NT2/D1 (cell line): ENCODE measurements at places on chromosomes 1 and 21.
A peak's percentile ranks its signal among the peaks of the same experiment; 100 is the strongest.

- peak; percentile 25 for DNase-seq
Measured at GRCh38 chr1:201171063-201172036, 17.1 kb upstream of the TMEM9 start.

DNA sequence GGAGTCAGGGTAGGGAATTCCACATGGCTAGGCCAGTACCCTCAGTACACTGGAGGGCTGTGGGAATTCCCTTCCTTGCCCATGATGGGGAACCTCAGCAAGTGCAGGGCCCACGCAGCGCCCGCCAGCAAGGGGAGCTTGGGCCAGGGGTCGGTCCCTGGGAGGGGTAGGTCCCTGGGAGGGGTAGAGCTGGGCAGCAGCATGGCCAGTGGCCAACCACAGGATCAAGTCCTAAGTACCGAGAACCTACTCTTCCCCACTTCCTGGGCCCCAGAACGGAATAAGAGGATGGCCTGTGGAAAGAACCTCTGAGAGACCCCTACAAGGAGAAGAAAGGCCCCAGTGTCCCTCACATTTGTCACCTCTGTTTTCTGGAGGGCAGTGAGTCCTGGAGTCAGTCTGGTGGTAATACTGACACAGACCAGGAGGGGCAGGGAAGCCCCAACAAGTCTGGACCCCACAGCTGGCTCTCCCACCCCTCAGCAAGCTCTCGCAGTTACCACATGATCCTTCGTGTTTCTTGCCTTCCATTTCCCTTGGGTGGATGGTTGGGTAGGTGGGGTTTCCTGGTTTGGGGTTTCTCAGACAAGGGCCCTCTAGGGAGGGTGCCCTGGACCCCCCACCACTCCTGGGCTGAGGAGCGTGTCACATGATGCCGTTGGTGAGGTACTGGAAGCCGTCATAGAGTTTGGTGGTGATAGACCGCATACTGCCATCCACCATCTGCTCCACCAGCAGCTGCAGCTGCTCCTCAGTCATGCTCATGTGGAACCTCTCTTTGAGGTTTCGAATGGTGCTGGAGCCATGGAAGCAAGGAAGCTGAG is 10.3 kb downstream of the ZNF687 start:
- DNase-seq = no peak

- DNase-seq = no peak
Measured at GRCh38 chr1:55650444-55650843, 435.3 kb upstream of the USP24 start.

GRCh38 chr21:14095056-14095455 is 115.7 kb downstream of the LIPI start:
- DNase-seq = no peak

DNA sequence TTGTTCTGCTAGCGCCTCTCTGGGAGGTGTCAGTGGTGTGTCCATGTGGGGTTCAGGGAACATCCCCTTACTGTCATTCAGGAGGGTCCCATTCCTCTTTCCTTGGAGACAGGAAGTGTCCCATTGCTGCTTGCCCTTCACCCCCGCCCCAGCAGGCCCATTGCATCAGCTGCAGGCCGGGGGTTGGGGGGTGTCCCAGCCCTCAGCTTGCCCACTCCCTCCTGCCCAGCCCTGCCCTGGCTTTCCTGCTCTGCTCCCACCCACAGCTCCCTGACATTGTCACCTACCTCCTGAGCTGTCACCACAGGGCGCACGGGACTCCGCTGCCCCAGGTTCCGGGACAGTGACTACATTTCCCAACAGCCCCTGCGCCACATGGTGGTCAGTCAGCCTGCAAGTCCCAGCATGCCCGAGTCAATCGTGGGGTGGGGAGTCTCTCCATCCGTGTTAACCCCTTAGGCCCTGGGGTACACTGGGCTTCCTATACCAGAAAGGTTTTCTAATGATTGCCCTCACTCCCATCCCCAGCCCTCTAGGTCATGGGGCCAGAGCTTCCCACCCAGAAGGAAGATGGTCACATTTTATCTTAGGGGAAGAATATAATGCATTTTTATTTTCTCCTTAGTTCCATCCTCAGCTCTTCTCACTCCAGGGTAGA is at the start of gene INPP5B:
Gene INPP5B (minus strand): TSS at position 351 of the 658 bp plus-strand sequence. CDS start 745 bp downstream, outside the sequence.
- DNase-seq = peak; percentile 94

GRCh38 chr1:30319765-30320580 is 403.4 kb downstream of the MATN1 start:
- DNase-seq = no peak

GRCh38 chr1:98988904-98989555 is 15.6 kb downstream of the PLPPR5 start:
- DNase-seq = no peak

DNA sequence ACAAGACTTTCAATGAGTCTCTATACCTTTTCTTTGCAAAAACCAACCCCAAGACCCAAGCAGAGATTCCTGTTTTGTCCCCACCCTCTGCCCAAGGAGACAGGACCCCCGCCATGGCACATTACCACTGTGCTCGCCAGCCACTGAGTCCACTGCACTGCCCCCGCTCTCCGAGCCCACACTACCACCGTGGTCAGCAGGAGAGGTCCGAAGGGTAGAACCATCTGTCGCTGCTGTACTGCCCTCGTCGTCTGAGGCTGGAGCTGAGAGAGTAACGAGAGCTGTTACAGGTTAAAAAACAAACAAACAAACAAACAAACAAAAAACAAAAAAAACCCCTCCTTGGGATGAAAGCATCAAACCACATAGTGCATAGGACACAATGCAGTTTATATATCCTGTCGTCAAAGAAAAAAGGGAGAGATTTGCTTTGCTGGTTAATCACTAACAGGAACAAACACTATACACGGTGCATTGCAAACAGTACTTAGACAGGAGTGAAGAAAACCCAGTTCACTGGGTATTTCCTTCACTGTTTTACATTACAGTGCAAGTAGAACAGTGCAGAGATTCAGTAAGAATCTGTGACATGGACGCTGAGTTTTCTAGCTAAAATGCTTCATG is 71.0 kb downstream of the UBR4 start:
- DNase-seq = peak; percentile 2

DNA sequence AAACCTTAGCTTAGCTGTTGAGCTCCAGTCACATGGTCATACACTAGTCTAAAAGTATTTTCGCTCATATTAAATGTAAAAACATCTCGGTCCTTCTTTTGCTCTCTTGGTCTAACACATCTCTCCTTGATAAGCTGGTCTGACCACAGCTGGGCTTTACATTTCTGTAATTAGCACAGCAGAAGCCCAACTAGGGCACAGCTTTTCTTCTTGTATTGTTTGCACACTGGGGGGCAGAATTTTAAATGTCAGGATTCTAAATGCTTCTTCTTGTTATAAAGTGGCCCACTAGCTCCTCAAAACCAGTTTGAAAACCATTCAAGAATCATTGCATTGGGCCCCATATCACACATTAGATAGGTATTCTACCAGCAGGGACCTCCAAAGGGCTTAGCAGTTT is 289.1 kb upstream of the PKN2 start:
- no peak for DNase-seq

DNA sequence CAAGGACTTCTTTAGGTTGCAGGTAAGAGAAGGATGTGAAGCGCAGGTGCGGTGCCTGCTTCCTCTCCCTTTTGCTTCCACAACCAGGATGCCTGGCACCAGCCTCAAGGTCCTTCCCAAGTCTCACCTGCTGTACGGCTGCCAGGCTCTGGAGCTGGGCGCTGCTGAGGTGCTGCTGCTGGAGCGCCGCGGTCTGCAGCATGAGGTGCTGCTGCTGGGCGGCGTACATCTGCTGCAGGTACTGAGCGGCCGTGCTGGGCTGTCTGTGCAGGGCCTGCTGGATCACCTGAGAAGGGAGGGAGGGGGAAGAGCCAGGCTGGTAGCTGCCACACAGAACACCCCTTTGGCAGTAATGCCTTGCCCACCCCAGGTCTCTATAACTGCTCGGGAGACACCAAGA is 51.3 kb upstream of the A3GALT2 start:
- DNase-seq = no peak

- DNase-seq = no peak
Measured at GRCh38 chr1:1207571-1207892, 1.1 kb upstream of the TNFRSF18 start.

- peak; percentile 76 for DNase-seq
Measured at GRCh38 chr1:236502972-236503639, 20.7 kb upstream of the LGALS8 start.
